Pancreas (tissue), 10 donors: ENCODE measurements at places on chromosomes 16 and 17. TPM values are rescaled to one million over a fixed set of nuclear protein-coding genes. Genes with fewer than 3 reads are reported as not detected.
A peak's percentile ranks its signal among the peaks of the same experiment; 100 is the strongest.

The KRT9 gene
- total RNA-seq, result not detected

- DNase-seq, result peak; percentile 67
Measured at GRCh38 chr17:82085931-82086764, 11.9 kb downstream of the FASN start.

DNA sequence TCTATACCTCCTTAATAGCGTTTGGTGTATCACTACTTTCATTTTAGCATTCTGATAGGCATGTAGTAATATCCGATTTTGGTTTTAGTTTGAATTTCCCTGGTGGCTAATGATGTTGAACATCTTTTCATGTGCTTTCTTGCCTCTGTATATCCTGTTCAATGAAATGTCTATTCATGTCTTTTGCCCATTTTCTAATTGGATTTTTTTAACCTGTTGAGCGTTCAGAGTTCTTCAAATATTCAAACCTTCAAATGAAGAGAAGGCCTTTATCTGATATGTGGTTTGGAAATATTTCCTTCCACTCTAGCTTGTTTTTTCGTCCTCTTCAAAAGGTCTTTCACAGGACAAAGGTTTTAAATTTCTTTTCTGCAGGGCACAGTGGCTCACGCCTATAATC lies 2.4 kb upstream of the NME1 start:
- DNase-seq, result no peak

DNA sequence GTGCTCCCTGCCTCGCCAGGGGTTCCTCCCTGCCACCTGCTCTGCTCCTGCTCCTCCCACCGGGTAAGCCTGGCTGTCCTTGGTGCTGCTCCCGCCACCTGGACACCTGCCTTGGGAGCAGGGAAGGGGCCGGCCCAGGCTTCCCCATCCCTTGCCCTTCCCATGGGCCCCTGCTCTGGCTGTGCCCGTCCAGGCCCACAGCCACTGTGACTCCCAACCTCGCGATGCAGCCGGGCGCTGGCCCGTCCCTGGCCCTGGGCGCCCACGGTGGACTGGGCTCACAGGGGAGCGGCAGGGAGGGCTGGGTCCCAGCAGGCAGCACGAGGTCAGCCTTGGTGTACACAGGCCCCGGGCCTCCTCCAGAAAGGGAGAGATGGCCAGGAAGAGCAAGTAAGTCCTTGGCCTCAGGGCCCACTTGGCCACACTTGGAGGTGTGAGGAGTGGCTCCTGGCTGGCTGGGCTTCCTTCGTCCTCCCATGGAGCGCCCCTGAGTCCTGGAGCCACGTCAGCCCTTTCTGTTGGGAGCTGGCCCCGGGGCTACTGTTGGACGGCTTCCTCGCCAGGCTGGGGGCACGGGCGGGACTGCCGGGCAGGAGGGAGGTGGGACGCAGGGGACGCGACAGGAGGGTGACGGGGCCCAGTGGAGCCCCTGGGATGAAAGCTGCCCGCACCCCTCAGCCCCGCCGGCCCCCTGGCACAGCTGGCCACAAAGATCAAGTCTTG lies 15.3 kb downstream of the ENGASE start:
- DNase-seq, result no peak

DNA sequence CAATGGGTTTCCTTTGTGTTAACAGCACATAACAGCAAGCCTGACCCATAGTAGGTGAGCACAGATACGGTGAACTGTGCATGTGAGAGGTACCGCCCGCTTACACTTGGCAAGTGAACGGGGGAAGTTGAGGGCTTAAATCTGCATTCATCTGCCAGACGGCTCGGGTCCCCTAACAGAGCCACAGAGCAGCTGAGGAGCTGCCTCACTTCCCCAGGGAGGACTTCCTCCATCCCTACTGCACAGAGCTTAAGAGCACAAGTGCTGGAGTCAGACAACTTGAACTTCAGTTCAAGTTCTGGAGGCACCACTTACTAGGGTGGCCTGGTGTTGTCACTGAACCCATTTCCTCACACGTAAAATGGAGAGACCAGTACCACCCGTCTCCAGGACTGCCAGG lies 13.4 kb downstream of the RAB5C start:
- DNase-seq, result no peak

DNA sequence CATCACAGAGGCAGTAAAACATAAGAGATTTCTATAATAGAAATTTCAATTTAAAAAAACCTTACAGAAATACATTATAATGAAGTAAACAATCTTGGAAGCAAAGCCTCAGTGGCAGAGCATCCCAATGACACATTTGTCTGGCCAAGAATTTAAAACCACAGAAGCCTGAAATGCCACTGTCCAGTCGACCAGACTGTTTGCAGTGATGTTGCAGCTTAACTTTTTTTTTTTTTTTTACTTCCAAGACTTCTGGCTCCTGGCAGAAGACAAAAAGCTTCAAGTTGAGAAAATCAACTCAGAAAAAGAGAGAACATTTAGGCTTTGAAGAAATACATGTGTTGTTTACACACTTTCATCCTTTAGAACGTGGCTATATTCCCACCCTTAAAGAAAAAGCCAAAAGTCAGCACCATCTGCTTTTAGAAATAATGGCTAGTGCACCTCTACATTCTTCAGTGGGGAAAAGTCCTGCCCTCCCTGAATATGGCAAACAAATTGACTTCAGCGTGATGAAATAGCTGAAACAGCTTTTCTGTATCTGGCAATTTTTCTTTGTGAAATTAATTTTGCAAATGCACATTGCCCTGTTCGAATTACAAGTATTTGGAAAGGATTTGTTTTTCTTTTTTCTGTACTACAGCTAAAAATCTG lies 205.5 kb upstream of the MON1B start:
- DNase-seq, result no peak

The KRTAP9-7 gene
- total RNA-seq, result not detected

- DNase-seq, result peak; percentile 11
Measured at GRCh38 chr17:58755577-58756245, at the start of gene PPM1E. Gene PPM1E (plus strand): TSS chr17:58755854.

The SLC13A2 gene
- total RNA-seq, result not detected

The FOXL1 gene
- total RNA-seq, result not detected

DNA sequence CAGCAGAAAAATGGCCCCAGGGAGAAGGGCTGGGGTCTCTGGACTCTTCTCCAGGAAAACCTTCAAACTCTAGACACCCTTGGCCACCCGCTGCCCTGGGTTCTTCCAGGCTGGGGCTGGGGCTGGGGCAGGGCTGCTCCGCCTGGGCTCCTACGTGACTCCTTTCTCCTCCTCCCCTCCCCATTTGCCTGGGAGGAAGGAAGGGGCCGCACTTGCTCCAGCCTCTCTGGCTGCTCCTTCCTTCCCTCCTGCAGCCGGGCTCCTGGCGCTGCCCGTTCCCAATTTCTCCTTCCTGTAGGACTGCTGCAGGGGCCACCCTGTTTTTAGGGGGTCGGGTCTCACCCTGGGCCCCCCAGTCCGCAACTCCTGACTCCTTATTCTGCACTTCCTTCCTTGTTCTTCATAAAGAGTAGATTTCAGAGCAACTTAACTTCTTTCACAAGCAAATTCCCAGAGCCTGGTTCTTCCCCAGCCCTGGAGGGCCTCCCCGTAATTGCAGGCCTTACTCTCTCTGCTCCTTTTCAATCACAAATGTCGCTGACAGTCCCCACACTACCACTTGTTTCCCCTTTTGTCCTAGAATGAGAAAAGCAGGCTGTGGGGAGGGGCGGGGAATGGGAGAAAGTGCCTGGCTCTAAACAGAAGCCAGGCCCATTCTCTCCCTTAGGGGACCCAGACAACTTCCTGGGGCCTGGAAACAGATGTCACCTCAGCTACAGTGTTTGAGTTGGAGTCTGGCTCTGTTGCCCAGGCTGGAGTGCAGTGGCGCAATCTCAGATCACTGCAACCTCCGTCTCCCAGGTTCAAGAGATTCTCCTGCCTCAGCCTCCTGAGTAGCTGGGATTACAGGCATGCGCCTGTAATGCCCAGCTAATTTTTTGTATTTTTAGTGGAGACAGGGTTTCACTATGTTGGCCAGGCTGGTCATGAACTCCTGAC lies 137.8 kb downstream of the ENGASE start:
- DNase-seq, result no peak

- DNase-seq, result no peak
Measured at GRCh38 chr16:82857693-82858365, 231.1 kb downstream of the CDH13 start.

DNA sequence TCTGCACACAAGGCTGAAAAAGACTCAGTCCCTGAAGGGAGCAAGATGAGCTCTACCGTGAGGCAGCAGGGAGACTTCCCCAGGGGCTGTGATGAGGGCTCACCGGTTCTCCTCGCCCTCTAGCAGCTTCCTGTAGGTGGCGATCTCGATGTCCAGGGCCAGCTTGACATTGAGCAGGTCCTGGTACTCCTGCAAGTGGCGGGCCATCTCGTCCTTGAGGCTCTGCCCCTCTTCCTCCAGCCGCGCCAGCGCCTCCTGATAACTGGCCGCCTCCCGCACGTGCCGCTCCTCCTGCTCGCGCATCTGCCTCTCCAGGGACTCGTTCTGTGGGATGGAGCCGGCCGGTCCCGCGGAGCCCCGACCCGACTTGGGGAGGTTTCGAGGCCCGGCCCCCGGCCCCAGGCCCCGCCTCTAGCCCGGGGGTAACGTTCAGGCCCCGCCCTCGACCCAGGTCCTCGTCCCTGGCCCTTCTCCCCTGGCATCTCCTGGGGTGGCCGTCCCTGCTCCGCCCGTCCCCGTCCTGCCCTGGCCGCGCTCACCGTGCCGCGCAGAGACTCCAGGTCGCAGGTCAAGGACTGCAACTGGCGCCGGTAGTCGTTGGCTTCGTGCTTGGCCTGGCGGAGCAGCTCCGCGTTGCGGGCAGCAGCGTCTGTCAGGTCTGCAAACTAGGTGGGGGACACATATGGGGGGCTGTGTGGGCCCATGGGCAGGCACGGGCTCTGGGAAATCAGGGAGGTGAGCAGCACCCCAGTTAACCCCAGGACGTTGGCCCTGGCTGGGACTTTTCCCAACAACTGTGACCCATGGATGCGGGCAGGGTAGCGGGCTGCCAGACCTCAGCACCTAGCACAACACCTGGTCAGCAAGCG lies 3.9 kb downstream of the GFAP start:
- DNase-seq, result peak; percentile 50

GRCh38 chr16:2853531-2854073 lies 4.4 kb downstream of the PRSS22 start:
- DNase-seq, result no peak

DNA sequence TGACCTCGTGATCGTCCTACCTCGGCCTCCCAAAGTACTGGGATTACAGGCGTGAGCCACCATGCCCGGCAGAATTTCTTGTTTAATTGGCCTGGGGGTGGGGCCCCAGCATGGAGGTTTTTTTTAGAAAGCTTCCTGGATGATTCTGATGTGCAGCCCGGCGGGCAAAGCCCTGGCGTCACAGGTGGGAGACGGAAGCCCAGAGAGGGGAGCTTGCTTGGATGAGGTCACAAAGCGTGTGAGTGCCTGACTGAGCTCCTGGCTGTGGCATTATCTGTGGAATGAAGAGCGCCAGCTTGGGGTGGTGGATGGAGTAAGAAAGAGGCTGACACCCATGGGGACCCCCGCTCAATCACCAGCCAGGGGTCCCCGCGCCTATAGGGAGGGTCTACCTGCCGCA lies 4.1 kb downstream of the VASN start:
- no peak for DNase-seq

The KRTAP2-1 gene
- not detected for total RNA-seq

The TNS4 gene
- 0.24 TPM for total RNA-seq

The RCVRN gene
- not detected for total RNA-seq

DNA sequence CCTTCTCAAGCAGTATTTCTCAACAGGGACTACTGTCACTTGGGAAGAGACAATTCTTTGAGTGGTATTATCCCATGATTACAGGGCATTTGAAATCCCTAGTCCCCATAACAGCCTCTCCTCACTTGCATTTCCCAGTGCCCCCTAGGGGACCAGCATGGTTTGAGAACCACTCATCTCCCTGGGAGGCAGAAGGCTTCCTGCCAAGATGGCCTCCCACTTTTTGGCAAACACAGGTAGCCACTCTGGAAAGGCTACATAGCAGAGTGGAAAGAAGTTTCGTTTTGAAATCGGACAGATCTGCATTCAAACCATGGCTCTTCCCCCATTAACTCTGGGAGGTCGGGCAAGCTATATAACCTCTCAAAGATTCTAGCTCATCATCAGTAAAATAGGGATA lies 256.8 kb downstream of the XYLT1 start:
- no peak for DNase-seq

DNA sequence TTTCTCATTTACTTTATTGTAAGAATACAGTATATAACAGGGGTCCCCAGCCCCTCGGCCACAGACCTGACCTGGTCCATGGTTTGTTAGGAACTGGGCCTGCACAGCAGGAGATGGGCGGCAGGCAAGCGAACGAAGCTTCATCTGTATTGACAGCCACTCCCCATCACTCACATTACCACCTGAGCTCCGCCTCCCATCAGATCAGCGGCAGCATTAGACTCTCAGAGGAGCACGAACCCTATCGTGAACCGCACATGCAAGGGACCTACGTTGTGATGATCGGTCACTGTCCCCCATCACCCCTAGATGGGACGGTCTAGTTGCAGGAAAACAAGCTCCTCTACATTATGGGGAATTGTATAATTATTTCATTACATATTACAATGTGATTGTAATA lies 410.6 kb downstream of the SLC39A11 start:
- DNase-seq, result no peak

- DNase-seq, result no peak
Measured at GRCh38 chr16:65414284-65414984, 292.6 kb upstream of the CDH11 start.

DNA sequence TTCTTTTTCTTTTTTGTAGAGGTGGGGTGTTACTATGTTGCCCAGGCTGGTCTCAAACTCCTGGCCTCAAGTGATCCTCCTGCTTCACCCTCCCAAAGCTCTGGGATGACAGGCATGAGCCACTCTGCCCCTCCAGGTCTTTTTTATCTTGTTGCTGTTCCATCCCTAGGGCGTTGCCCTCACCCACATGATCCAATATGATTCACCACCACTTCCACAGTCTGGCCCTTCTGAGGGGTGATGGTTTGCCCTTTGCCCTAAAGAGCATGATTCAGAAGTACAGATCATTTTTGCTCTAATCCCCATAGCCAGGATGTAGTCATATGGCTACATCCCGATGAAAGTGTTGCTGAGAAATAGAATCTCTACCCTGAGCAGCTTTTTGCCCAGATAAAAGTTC lies 18.8 kb downstream of the STX4 start:
- DNase-seq, result no peak

- DNase-seq, result peak; percentile 63
Measured at GRCh38 chr17:76714822-76715495, 4.2 kb upstream of the MXRA7 start.

The IRX5 gene
- total RNA-seq, result 0.12 TPM

DNA sequence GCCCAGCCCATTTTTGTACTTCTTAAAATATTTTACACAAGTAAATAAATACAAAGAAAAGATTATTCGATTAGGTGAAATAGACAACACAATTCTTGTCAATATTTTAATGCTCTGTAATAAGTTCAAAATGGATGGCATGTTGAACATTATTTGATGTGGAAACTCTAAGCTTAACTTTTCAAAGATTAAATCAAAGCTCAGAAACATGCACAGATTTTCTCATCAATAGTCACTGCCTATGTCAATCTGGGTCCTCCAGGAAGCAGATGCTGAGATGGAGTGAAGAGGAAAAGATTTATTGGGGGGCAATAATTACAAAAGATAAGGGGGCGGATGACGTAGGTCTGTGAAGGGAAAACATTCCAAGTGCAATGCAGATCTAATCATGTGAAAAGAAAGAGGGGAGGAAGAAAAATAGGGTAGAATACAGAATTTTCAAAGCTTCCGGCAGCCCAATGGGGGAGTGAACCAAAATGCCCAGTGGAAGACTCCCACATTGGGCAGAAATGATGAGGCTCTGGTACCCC lies 50.5 kb downstream of the COPRS start:
- DNase-seq, result no peak

GRCh38 chr17:71283486-71283885 lies 837.3 kb upstream of the SOX9 start:
- DNase-seq, result no peak

GRCh38 chr17:18920911-18921441 lies 31.0 kb upstream of the SLC5A10 start:
- no peak for DNase-seq

The LPO gene
- total RNA-seq, result not detected
